ENCODE measurements at places on chromosomes 11 and 22. TPM values are rescaled to one million over a fixed set of nuclear protein-coding genes. Genes with fewer than 3 reads are reported as not detected.

MMP13 gene
- total RNA-seq, result not detected

DAGLA gene
- total RNA-seq, result 4.2 TPM

SEC14L6 gene
- 0.41 TPM for total RNA-seq

MMP3 gene
- 0.36 TPM for total RNA-seq

JAML gene
- 6.1 TPM for total RNA-seq

OR51B2 gene
- 0.66 TPM for total RNA-seq

OR52N5 gene
- total RNA-seq, result not detected

PISD gene
- 17.3 TPM for total RNA-seq

CCDC89 gene
- 1.2 TPM for total RNA-seq

APOL3 gene
- 48.9 TPM for total RNA-seq

GLB1L2 gene
- total RNA-seq, result 55.7 TPM

BIK gene
- not detected for total RNA-seq

LRP4 gene
- 7.1 TPM for total RNA-seq

SLC15A3 gene
- 40.9 TPM for total RNA-seq

APOL5 gene
- not detected for total RNA-seq

RIMBP3C gene
- not detected for total RNA-seq

UVRAG gene
- 37.2 TPM for total RNA-seq

SMTNL1 gene
- total RNA-seq, result not detected

CBX6 gene
- total RNA-seq, result 90.6 TPM

DNHD1 gene
- 18.5 TPM for total RNA-seq

ST14 gene
- 5.1 TPM for total RNA-seq

THYN1 gene
- 76.2 TPM for total RNA-seq

MRGPRX3 gene
- not detected for total RNA-seq
